ENCODE measurements at places on chromosomes 11 and 22.
A peak's percentile ranks its signal among the peaks of the same experiment; 100 is the strongest.

GRCh38 chr22:27699383-27700019, 102.1 kb downstream of the MN1 start:
- no peak for DNase-seq

- peak; percentile 44 for DNase-seq
These were observed 22.3 kb downstream of the HPS4 start for GRCh38 chr22:26461188-26461810.

- no peak for DNase-seq
These were observed at the start of gene MS4A8 for GRCh38 chr11:60699284-60699691. MS4A8 (plus strand) TSS chr11:60699612; CDS start chr11:60700861, 1,249 bp downstream.

- peak; percentile 17 for DNase-seq
These were observed 14.1 kb downstream of the AASDHPPT start for GRCh38 chr11:106091480-106092123.

DNA sequence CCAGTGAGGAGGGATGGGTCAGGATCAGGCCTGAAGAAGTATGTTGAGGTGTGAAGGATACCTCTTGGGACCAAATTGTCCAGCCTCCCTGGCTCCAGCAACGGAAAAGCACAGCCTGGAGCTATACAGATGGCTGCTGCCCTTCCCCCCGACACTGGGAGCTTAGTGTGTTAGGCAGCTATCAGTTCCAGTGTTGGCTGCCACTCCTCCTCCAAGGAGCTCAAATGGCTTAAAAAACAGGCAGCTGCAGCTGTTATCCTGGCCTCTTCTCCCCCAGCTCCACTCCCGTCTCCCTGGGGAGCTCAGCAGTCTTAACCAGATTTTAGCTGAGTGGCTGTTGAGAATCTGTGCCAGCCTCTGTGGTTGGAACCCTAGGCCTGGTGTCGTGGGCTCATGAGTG, 225.0 kb downstream of the JRKL start:
- DNase-seq, result no peak

- DNase-seq, result no peak
These were observed 22.0 kb downstream of the TMEM184B start for GRCh38 chr22:38250643-38251340.

- no peak for DNase-seq
These were observed 43.0 kb upstream of the WT1 start for GRCh38 chr11:32478277-32478731.

DNA sequence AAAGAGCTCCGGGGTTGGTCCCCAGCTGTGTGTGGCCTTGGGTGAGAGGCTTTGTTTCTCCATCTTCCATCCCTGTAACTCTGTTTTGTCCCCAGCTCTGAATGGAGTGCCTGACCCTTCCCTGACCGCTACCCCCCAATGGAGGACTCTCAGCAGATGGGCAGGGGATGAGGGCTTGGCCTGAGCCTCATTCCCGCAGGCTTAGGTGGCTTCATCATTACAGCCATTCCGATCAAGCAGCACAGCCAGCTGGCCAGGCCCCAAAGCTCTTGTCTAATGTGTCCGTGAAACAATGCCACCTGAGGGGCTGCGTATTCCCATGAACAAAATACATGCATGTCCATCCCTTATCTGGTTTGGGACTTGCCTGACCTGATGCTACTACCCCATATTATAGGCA, 3.9 kb upstream of the CDC42EP2 start:
- no peak for DNase-seq

GRCh38 chr11:61733120-61733978, 19.1 kb upstream of the MYRF start:
- DNase-seq, result peak; percentile 99

- no peak for DNase-seq
These were observed 126.5 kb downstream of the CASP12 start for GRCh38 chr11:104771763-104772162.

- no peak for DNase-seq
These were observed 141.6 kb downstream of the CRYBB2 start for GRCh38 chr22:25360891-25361645.

- no peak for DNase-seq
These were observed 548.1 kb downstream of the CNTN5 start for GRCh38 chr11:99568808-99569207.

GRCh38 chr22:36384766-36385481, 2.8 kb downstream of the MYH9 start:
- DNase-seq, result no peak

GRCh38 chr11:75509020-75509720, 16.6 kb downstream of the GDPD5 start:
- no peak for DNase-seq

DNA sequence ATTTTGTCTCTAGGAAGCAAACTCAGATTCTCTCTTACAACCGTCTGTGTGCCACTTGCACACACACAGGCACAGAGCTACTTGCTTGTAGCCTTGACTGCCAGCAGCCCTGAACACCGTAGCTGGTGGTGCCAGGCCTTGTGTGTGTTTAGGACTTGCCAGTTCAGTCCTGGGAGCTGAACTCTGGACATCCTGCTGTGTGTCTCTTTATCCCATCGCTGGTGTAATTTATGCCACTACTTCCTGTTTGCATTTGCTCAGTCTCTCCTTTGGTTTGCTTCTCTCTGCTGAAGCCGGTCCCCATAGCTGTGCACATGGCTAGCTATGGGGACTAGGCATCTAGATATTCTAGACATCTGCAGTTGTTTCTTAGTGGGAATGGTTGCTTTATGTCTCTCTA, 24.0 kb downstream of the MARK2 start:
- no peak for DNase-seq

DNA sequence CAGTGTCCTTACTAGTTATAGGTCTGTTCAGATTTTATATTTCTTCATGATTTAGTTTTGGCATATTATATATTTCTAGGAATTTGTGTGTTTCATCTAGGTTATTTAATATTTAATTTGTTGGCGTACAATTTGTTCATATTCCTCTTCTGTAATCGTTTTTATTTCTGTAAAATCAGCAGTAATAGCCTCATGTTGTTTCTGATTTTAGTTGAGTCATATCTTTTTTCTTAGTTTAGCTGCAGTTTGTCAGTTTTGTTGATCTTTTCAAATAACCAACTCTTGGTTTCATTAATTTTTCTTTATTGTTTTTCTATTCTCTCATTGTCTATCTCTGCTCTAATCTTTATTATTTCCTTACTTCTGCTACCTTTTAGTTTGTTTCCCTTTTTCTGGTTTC, 20.3 kb downstream of the GLB1L2 start:
- no peak for DNase-seq

GRCh38 chr11:45394294-45395085, 108.3 kb upstream of the SYT13 start:
- no peak for DNase-seq

- no peak for DNase-seq
These were observed 24.3 kb upstream of the VWA5A start for GRCh38 chr11:124090996-124091395.

DNA sequence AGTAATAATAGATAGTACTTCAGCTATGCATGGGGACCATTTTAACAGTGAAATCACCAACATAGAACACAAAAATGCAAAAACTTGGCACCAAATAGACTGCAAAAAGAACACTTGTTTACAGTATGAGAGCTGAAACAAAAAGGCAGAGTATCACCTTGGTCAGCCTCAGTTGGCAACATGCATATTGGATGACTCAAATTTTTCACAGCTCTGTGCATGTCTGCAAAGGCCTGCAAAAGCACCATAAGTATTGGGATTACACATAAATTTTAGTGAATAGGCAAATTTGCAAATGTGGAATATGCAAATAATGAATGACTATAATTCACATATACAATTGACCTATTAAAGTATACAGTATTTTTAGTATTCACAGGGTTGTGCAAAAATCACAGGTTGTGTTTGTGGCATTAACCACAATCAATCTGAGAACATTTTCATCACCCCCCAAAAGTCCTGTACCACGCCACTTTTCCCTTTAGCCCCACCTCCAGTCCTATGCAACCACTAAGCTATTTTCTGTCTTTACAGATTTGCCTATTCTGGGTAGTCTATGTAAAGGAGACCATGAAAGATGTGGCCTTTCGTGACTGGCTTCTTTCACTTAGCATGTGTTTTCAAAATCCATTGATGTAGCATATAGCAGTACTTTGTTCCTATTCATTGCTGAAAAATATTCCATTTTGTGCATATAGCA, 47.2 kb downstream of the CCDC15 start:
- no peak for DNase-seq

DNA sequence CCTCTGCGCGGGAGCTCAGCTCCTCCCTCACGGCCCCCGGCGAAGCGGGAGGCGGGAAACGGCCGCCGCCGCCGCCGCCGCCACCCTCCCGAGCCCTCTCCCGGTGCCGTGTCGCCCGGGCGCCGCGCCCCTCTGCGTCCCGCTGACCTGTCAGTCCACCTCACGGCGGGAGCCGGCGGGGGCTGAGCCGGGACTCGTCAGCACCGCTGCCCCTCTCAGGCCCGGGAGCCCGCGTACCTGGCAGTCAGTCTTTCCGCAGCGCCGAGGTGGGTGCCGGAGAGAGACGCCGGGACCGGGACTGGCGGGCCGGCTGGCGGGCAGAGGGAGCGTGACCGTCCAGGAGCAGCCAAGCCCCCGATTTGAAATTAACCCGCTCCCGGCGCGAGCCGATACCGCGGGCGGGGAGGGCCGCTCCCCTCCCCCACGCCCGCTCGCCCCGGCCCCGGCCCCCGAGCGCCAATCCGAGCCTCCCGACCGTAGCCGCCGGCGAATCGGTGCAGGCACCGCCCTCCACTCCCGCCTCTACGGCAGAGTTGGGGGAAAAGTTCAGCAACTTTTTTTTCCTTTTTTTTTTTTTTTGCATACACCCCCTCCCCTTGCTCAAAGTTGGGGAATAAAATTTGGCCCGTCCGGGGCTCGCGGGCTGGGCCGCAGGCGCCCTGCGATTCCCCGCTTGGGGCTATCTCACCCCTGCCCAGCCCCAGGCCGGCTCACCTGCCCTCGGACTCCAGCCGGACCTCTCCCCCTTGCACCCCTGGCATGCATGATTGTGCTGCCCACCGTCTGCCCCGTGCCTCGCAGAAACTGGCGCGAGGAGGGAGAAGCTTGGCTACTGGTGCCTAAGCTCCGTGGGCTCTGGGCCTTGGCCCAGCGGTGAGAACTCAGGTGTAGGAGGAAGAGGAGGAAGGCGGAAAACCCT, 774 bp upstream of the E2F8 start:
- peak; percentile 52 for DNase-seq

- no peak for DNase-seq
These were observed 121.3 kb downstream of the NECTIN1 start for GRCh38 chr11:119607726-119608125.

DNA sequence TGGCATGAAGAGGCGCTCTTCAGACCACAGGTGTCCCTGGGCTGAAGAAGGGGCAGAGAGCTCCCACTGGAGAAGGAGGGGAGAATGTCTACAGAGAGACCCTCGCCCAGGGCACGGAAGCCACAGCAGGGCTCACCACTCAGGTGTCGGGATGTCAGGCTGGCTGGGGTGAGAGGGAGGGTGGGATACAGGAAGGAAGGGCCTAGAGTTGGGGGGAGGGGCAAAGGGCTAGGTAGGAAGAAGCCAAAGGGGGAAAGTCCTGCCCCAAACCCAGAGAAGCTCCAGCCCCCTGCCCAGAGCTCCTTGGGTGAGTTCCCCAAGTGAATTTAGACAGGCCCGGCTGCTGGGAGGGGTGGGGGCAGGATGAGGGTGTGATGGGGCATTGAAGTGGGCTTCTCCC, 232.0 kb downstream of the CEP164 start:
- DNase-seq, result no peak

DNA sequence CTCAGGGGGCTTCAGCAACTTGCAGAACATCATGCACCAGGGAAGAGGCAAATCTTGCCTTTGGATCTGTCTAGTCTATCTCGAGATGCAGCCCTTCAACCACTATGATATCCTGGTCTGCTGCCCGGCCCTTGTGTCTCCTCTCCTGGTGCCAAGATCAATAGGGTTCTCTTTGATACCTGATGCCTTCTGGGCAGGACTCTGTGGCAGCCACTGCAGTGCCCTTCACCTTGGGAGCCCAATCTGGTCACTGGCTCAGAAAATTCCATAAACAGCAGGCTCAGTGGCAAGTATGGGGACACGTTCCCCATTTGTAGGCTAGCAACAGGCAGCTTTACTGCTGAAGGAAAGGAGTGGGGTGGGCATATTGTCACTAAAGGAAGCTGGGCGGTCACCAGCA, 23.4 kb downstream of the SYN3 start:
- DNase-seq, result no peak

DNA sequence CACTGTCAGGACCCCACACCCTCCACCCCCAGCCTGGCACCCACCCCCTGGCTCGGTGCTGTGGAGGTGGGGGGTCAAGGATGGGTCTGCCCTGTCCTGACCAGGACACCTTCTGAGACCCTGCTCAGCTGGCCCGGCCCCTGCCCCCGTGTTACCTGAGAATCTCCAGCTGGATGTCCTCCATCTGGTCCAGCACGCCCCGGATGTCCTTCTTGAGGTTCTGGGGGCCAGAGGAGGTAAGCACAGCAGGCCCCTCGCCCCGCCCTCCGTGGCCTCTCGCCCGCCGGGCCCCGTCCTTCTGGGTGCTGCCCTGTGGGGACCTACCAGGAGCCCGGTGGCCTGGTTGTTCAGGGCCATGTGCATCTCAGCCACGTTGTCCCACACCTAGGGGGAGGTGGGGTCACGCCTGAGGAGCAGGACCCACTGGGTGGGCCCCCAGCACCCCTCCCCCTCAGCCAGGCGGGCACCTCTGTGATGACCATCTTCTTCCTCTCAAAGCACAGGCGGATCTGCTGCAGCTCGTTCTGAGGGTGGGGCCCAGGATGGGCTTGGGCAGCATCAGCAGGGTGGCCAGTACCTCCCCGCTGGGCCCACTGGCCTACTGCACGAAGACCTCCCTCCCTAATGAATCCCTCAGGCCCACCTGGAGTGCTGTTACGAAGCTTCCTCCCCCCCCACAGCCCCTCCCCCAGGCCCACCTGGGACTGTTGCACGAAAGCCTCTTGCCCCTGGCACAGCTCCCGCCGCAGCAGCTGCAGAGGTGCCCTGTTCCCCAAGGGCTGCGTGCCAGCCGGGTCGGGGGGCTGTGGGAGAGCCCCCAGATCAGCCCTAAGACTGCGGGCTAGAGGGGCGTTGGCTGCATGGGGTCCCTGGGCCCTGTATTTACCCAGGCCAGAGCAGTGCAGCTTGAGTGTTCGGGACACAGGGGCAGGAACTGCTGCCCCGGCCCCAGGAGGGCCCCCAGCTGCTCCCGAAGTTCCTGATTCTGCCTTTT, 1.3 kb downstream of the CCDC188 start:
- no peak for DNase-seq
